HS-27A (cell line): ENCODE measurements at places on chromosomes 6 and 20.

GRCh38 chr20:38671186-38671585, 53.1 kb upstream of the SLC32A1 start:
- DNase-seq: no peak

DNA sequence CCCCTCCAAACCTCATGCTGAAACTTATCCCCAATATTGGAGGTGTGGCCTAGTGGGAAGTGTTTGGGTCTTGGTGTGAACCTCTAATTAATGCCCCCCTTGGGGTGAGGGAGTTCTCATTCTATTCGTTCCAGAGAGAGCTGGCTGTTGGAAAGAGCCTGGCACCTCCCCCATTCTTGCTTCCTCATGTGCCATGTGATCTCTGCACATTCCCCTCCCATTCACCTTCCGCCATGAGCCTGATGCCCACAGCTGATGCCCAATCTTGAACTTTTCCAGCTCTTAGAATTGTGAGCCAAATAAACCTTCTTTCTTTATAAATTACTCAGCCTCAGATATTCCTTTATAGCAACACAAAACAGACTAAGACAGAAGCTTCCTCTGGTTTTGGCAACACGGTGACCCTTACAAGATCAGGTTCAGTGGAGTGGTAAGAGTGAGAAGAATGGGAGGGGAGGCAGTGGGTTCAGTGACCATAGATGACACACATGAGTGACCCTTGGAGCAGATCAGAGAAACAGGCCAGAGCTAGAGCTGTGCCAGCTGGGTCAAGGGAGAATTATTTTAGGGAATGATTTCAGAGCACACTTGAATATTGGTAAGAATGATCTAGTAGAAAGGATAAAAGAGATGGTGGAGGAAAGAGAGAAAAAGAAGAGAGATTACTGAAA, 176.4 kb downstream of the LY86 start:
- no peak for DNase-seq

GRCh38 chr20:59104831-59105230, 58.8 kb upstream of the ZNF831 start:
- no peak for DNase-seq

GRCh38 chr6:28880894-28881780, 42.6 kb downstream of the TRIM27 start:
- DNase-seq: peak; percentile 43

DNA sequence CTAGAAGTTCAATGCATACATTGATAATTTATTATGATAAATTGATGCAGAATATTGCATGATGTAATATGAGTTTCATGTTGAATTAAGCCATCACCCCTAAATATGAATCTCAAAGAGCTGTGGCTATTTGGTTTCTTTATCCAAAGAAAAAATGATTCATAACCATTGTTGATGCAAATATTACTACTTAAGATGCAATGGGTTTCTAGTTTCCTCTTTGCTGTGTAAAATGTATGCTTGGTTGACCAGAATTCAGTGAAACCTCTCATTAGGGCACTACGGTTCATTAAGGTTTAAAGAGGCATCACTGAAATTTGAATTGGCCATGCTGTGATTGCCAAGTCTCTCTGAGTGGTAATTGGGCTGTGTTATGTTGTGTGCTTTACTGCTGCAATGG, 492.5 kb upstream of the FLRT3 start:
- no peak for DNase-seq

DNA sequence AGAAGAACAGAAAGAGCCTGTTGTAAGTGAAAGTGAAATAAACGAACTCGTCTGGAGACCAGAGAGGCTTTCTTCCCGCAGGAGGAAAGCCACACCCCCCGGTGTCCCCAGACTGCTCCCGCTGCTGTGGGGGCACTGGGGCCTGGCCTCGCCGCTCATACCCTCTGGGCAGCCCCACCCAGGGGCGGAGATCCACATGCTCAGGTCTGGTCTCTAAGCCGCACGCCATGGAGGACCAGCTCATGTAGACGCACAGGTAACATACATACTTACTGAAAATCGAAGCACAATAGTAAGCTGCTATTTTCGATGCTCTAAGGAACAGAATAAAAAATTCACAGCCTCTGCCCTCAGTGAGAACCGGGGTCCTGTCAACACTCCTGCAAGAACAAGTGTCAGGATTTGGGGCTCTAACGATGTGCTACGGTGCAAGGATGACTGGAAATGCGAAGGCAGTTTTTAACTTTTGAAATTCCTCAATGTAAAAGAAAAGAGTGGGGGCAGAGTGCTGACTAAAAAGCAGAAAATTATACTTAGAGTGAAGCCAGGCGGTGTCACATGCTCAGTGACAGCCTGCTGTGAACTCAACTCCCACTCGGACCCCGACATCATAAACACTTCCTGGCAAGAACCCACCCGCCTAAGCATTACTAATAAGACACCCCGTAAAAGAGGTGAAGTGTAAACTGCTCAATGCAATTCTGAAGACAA, 110.5 kb downstream of the IRF4 start:
- DNase-seq: no peak

- DNase-seq: no peak
These were observed 59.5 kb upstream of the MPC1 start for GRCh38 chr6:166442131-166442685.

GRCh38 chr6:34205466-34205865, 31.2 kb upstream of the HMGA1 start:
- DNase-seq: no peak

DNA sequence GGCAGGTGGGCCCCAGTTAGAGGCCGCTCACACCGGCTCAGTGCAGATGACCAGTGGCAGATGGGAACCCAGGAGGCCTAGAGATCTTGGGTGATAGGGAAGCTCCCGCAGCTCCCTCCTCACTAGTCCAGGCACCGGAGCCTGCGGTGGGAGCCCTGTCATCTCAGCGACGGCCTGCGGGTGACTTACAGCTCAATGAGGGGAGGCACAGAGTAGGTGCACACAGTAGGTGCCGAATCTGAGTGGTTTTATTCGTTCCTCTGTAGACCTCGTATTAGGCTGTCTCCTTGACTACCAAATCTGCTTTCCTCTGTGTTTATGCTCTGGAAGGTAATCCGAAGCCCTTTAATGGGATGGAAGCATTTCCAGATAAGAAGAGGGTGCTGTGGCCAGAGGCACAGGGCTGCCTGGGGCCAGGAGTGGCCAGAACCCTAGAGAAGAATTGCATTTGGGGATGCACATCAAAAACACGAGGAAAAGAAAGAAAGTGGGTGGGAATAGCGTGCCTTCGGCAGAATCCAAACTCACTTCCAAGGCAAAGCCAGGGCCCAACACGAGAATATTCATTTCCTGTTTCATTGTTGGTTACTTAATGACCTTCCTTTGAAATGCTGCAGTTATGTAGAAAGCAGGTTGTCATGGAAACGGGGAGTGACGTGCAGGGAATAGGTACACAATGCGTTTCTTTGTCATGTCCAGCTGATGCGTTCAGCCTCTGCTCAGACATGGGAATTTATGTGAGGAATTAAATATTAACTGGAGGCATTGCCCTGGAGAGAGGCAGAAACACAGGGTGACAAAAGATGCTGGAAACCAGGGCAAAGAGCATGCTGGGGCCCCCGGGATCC, 24.7 kb downstream of the MYT1 start:
- DNase-seq: no peak

DNA sequence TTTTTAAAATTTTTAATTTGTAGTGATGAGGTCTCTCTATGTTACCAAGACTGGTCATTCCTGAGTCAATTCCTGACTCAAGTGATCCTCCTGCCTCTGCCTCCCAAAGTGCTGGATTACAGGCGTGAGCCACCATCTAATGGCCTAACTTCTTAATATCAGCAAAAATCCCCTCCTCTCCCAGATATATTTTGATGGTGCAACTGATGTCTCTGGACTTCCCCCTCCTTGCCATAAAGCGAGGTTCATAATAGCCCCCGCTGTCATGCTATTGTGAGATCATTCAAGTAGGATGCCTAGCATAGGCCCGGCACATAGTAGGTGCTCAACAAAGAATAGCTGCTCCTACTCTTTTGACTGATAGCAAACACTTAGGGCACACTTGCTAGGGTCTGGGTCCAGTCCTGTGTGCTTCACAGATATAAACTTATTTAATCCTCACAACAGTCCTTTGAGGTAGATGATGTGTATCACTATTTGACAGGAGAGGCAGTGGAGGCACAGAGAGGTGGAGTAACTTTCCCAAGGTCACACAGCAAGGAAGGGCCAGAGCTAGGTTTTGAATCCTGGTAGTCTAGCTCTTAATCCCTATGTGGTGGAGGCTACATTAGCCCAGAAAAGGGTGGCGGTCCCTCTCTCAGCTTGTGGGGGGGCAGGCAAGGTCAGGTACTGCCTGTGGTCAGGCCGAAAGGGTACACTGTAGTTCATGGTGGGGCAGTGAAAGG, 14.6 kb downstream of the SRC start:
- DNase-seq: no peak

GRCh38 chr6:109182578-109182977, 87.3 kb downstream of the CEP57L1 start:
- DNase-seq: no peak

- no peak for DNase-seq
These were observed 93.6 kb downstream of the PREX1 start for GRCh38 chr20:48734104-48734749.
